ENCODE measurements at places on chromosomes 7 and 10.
A peak's percentile ranks its signal among the peaks of the same experiment; 100 is the strongest.

- DNase-seq: no peak
Observed at GRCh38 chr7:10888861-10889260, 84.8 kb upstream of the PHF14 start.

- DNase-seq: no peak
Observed at GRCh38 chr10:69948261-69948660, 104.4 kb upstream of the MACROH2A2 start.

- DNase-seq: peak; percentile 49
Observed at GRCh38 chr7:150479023-150479716, 28.7 kb downstream of the GIMAP8 start.

DNA sequence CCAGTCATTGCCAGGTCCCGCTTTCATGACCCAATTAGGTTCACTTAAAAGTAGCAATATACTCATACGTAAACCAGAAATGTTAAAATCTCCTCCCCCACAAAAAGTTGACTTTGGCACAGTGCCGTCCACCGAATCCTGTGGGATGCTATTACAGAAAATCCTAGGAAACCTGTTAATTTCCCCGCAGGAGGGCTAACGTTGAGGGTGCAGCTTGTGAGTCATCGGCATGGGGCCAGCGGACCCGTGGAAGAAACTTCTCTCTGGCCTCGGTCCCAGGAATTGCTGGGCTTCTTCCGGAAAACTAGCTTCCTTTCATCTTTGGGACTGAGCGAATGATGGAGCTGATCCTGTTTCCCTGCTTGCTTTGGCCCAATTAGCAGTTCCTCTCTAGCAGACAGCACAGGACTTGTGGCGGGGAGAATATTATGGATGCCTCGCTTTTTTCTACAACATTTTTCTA, 13.5 kb downstream of the CRYGN start:
- DNase-seq: no peak

DNA sequence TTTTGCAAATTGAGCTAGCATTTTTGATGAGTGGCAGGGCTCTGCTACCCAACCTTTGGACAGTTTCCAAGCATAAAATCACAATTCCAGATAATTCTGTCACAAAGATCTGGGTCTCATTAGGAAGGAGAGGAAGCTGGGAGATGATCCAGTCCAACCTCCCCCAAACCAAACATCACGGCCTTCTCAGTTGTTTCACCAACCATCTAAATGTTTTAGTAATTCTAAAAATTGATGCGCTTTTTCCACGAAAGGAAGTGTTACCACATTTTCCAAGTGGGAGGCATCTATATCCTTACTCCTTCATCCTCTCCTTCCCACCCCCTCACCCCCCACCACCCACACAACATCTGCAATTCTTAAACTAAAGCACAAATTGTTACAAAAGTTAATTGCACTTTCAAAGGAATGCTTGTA, 108.3 kb downstream of the EGFR start:
- no peak for DNase-seq

DNA sequence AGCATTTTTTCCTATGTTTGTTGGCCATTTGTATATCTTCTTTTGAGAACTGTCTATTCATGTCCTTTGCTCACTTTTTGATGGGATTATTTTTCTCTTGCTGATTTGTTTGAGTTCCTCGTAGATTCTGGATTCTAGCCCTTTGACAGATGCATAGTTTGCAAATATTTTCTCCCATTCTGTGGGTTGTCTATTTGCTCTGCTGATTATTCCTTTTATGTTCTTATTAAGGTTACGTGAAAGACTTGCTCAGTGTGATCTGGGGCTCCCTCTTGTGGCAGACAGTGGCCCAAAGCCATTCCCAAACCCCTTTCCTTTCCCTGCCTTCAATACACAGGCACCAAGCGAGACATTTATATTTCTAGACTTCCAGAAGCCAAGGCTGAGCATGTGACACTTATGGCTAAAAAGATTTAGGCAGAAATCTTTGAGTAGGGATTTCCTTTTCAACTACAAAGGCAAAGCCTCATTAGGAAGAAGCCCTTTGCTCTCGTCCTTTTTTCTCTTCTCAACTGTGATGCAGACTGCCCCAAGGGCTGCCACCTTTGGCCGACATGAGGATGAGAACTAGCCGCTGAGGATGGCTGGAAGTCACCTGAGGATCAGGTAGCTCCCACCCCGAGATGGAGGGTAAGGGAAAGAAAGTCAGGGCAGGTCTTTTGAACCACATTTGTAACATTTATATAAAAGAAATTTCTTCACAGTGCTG, 23.6 kb downstream of the ST8SIA6 start:
- DNase-seq: no peak

DNA sequence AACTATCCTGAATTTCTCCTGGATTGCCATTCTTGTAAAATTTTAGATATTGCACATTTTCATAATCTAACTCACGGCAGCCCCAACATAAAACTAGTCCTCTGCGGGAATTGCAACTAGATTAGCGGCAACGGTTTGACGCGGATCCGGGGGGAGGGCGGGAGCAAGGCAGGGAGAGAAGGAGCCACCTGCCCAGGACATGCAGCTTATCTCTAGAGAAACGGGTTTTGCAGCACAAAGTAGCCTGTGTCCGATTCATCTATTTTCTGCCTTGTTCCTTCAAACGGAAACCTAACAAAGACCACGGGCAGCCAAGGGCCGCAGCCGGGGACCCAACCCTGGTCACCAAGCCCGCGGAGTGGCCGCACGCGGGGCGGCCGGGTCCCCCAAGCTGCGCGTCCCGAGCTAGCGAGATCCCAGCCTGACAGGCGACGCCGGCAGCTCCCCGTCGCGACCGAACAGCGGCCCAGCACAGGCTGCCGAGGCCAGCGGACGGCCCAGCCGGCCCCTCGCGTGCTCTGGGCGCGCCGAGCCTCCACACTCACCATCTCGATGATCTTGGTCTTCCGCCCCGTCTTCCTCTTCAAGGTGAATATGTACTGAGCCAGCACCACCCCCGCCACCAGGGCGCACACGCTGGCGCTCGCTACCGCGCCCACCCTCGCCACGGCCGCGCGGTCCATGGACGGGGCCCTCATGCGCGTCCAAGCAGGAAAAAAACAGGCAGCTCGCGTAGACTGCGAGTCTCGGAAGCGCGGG, at the start of gene NT5C3A:
TSS of gene NT5C3A (minus strand) at position 754 of the 759 bp plus-strand sequence. CDS start at position 683, 71 bp downstream.
- DNase-seq: no peak

GRCh38 chr7:76252021-76252420, 50.3 kb downstream of the SRRM3 start:
- DNase-seq: no peak

DNA sequence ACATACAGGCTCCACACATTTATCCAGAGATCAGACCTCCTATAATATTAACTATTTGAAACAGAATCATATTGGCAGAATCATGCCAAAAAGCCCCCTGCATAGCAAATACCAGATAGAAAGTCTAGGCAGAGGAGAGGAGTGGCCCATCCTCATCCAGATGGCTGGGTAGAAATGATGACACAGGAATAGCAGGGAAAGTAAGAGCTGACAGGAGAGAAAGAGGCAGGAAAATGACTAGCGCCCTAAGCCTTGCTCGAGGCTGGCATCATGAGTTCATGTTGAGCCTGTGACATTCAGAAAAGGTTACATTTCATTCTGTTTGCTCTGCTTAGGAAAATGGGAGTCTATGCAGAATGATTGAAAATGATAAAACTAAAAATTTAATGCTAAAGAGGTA, 27.6 kb downstream of the WIPF3 start:
- no peak for DNase-seq

GRCh38 chr7:118281196-118281595, 56.7 kb downstream of the ANKRD7 start:
- DNase-seq: no peak

DNA sequence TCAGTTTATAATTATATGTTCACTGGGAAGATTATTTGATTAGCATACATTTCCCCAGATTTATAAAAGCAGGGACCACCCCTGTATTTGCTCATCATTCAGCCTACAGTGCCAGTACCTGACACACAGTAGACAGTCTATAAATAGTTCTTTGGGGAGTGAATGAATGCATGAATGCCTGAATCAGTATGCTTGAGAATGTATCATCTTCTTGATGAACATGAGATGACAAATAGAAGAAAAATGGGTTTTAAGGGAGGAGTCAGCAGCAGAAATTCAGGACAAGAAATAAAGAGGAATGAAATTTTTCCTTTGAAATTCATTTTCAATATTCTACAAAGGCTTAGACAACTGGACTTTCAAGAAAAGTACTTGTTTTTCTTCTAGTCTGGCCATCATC, 295.8 kb upstream of the LRRTM3 start:
- DNase-seq: no peak

DNA sequence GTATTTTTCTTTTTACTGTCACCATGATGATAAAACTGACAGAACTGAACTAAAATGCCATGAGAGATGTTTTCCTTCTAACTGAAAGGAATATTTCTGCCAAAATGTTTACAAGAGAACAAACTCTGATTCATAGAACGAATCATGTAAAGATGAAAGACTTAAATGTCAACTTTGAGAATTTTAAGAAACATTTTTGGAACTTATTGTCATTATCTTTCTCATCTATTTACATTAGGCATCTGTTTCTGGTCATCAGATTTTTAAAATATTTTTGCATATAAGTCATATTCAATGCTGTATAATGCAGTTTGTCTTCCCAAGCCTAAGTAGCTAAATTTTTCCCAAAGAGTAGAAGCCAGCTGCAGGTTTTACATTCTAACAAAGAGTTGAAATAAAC, 358.5 kb downstream of the TFEC start:
- DNase-seq: no peak

DNA sequence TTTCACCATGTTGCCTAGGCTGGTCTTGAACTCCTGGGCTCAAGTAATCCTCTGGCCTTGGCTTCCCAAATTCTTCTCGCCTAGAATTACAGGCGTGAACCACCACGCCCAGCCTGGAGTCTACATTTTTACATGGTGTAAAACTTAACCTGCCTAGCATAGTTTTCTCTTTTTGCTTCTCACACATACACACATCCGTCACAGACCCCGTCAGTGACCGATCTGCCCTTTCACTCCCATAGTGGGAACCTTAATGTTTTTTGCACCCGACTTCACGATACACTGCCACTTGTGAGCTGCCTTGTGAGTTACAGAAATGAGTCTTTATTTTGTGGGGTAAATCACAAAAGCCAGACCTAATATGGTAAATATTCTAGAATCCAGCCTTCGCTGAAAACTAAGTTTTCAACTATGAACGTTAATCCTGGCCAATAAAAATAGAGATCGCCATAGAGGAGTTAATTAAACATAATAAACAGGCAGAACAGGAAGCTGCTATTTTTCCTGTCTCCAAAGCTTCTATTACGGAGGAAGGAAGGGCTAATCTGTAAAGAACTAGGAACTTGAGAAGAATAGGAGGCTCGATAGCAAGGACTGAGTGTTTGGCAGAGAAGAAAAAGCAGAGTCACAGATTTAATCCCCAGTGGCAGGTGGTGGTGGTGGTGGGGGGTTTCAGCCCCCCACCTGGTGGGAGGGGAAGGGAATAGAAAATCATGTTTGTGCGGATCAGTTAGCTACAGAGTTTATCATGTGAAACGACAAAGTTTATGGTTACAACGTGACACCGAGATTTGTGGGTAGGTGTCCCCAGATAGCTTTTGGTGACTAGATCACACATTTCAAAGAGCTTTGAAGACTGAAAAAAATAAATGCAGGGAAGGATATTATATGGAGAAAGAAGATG, 14.7 kb upstream of the FAM171A1 start:
- no peak for DNase-seq

GRCh38 chr7:47153058-47153457, 428.9 kb downstream of the TNS3 start:
- no peak for DNase-seq

- DNase-seq: no peak
Observed at GRCh38 chr7:155941688-155942087, 129.4 kb upstream of the SHH start.

GRCh38 chr10:22925088-22925487, 2.8 kb upstream of the ARMC3 start:
- no peak for DNase-seq

DNA sequence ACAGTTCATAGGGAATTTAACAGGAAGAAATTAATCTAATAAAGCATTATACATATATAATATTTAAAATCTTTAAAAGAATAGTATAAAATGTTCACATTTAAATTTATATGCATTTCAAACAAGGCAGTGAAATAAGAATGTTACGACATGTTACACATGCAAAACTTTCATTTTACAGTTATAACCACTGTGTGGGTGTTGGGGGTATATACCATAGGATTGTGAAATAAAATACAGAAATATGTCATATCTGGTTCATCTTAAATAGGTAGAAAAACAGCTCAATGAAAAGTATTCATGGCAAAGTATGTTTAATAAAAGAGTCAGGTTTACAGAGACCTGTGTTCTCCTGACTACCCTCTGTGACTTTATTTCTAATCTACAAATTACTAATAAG, 45.6 kb downstream of the CHCHD3 start:
- DNase-seq: no peak

All from epithelial cell of prostate (primary cell).